ENCODE measurements at places on chromosomes 7 and 10. TPM values are rescaled to one million over a fixed set of nuclear protein-coding genes. Genes with fewer than 3 reads are reported as not detected.

The KCNIP2 gene
- 1.7 TPM for total RNA-seq

The OPN4 gene
- not detected for total RNA-seq

The C10orf67 gene
- 0.16 TPM for total RNA-seq

The FFAR4 gene
- not detected for total RNA-seq

The SAP25 gene
- not detected for total RNA-seq

The CTTNBP2 gene
- total RNA-seq, result 0.32 TPM

The SPDYE16 gene
- total RNA-seq, result not detected

The DHTKD1 gene
- 34.4 TPM for total RNA-seq

The FAM13C gene
- total RNA-seq, result 1.6 TPM

The DPYSL4 gene
- 6.1 TPM for total RNA-seq

The PALD1 gene
- 0.16 TPM for total RNA-seq

The ACTL6B gene
- total RNA-seq, result not detected

The ELOVL3 gene
- total RNA-seq, result 2.2 TPM

The NPTX2 gene
- 9.6 TPM for total RNA-seq

The SEMA4G gene
- total RNA-seq, result 1.8 TPM

The DENND2A gene
- 61.8 TPM for total RNA-seq

The SPDYE5 gene
- 0.12 TPM for total RNA-seq

The TMEM196 gene
- not detected for total RNA-seq

The CHCHD2 gene
- total RNA-seq, result 215 TPM

The GJD4 gene
- 0.16 TPM for total RNA-seq

The TMEM176A gene
- 0.12 TPM for total RNA-seq

The ADAP1 gene
- 0.16 TPM for total RNA-seq

The CNNM1 gene
- total RNA-seq, result 0.36 TPM

The TACC2 gene
- 7.0 TPM for total RNA-seq

The NRG3 gene
- total RNA-seq, result not detected

The SSC4D gene
- total RNA-seq, result 0.32 TPM

The GNGT1 gene
- not detected for total RNA-seq

The NPFFR1 gene
- not detected for total RNA-seq

The ABCC2 gene
- total RNA-seq, result 1.3 TPM

The FGFR2 gene
- 23.0 TPM for total RNA-seq

The TFPI2 gene
- 1.9 TPM for total RNA-seq

The CCSER2 gene
- 49.7 TPM for total RNA-seq

The SLC26A3 gene
- not detected for total RNA-seq

The ECHDC3 gene
- 22.7 TPM for total RNA-seq

The RSPH10B gene
- not detected for total RNA-seq

The ANKRD2 gene
- 0.32 TPM for total RNA-seq

The RAPGEF5 gene
- 0.49 TPM for total RNA-seq

The NODAL gene
- total RNA-seq, result not detected

The MKX gene
- 23.7 TPM for total RNA-seq

The AMPH gene
- total RNA-seq, result 22.6 TPM

The PLXDC2 gene
- 3.0 TPM for total RNA-seq

The PTN gene
- total RNA-seq, result 14.8 TPM

The OGDHL gene
- total RNA-seq, result 0.16 TPM

The SPDYE2 gene
- total RNA-seq, result not detected

The AQP1 gene
- 36.2 TPM for total RNA-seq

The HGF gene
- 1.8 TPM for total RNA-seq

The GHITM gene
- total RNA-seq, result 129 TPM

The VSTM2A gene
- total RNA-seq, result not detected

All from hair follicle dermal papilla cell (primary cell).